ENCODE measurements at places on chromosomes 6 and 20. TPM values are rescaled to one million over a fixed set of nuclear protein-coding genes. Genes with fewer than 3 reads are reported as not detected.

Gene ID1
- 774 TPM for total RNA-seq

Gene PDE7B
- total RNA-seq: not detected

Gene NHLRC1
- total RNA-seq: 1.3 TPM

Gene SPEF1
- 2.0 TPM for total RNA-seq

Gene SNX9
- 18.0 TPM for total RNA-seq

Gene HSPA1L
- 0.69 TPM for total RNA-seq

Gene PSORS1C2
- total RNA-seq: not detected

Gene ULBP1
- total RNA-seq: 0.86 TPM

Gene LRP11
- total RNA-seq: 32.0 TPM

Gene MYMX
- not detected for total RNA-seq

Gene RCAN2
- not detected for total RNA-seq

Gene PRDM1
- total RNA-seq: 2.5 TPM

Gene ZNF184
- total RNA-seq: 7.0 TPM

Gene OR2B6
- not detected for total RNA-seq

Gene BMP2
- total RNA-seq: 0.73 TPM

Gene PFDN4
- 100 TPM for total RNA-seq

Gene LCA5
- total RNA-seq: 0.73 TPM

Gene IMPG1
- not detected for total RNA-seq

Gene VGLL2
- not detected for total RNA-seq

Gene LZTS3
- total RNA-seq: 8.9 TPM

Gene NKX2-4
- total RNA-seq: not detected

Gene DACT2
- total RNA-seq: not detected

Gene ELOVL2
- total RNA-seq: 0.91 TPM

Gene EYS
- 0.07 TPM for total RNA-seq

Gene C6orf163
- total RNA-seq: 0.62 TPM

Gene HLA-C
- 219 TPM for total RNA-seq

Gene BEND3
- 4.5 TPM for total RNA-seq

Gene JPH2
- 15.5 TPM for total RNA-seq

Gene TPD52L1
- 41.4 TPM for total RNA-seq

Gene C6orf141
- 43.8 TPM for total RNA-seq

Gene AURKA
- total RNA-seq: 139 TPM

Gene CRISP3
- not detected for total RNA-seq

Gene RWDD2A
- 0.63 TPM for total RNA-seq

Gene NNAT
- total RNA-seq: not detected

Gene ERVFRD-1
- total RNA-seq: not detected

Gene PRND
- total RNA-seq: not detected

Gene SIRPB1
- total RNA-seq: 11.6 TPM

Gene FILIP1
- total RNA-seq: not detected

Gene MAP1LC3A
- total RNA-seq: 2.7 TPM

Gene TBP
- total RNA-seq: 12.8 TPM

Gene OR2J3
- not detected for total RNA-seq

All from PC-3 (cell line).